Transverse colon (tissue), 4 donors: ENCODE measurements at places on chromosomes 4 and X. TPM values are rescaled to one million over a fixed set of nuclear protein-coding genes. Genes with fewer than 3 reads are reported as not detected.
A peak's percentile ranks its signal among the peaks of the same experiment; 100 is the strongest.

Gene TEX13C
- not detected for total RNA-seq

Gene CDKL2
- not detected for total RNA-seq

Gene HAND2
- total RNA-seq = 38.4 TPM

DNA sequence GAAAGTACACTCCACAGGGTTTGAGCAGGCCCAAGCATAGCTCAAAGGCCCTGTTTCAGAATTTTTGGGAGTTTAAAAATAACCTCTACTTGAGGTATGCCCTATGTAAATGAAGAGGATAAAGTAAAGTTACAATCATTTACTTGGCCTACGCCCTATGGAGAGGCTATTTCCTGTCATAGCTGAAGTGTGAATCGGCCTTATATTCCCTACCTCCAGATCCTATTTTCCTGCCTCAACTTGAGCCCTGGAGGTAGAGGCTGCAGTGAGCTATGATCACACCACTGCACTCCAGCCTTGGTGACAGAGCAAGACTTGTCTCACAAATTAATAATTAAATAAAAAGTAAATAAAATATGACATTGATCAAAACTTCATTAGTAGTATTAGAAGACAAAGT lies 11.5 kb upstream of the TXLNG start:
- no peaks in the 10 kb centered on the region for H3K27me3 ChIP-seq
- DNase-seq = no peak
- H3K4me1 ChIP-seq = no peaks in the 10 kb centered on the region
- H3K36me3 ChIP-seq = no peaks in the 10 kb centered on the region

Gene MYL5
- total RNA-seq = 27.5 TPM

DNA sequence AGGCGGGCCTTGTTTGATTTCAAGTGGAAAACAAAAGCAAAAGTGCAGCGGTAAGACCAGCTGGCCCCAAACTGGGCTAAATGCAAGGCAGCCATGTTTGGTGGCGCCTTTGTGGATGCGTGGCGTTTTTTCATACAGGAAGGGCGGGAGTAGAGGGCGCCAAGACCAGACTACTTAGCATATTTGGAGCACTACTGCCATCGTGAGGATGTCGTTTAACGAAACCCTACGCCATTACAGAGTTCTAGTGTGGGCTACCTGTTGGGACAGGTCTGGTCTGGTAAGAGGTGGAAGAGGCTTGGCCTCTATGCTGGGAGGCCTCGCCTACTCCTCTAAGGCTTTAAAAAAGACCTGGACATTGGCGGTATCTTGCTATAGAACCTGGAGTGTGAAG lies 230.7 kb upstream of the STK26 start:
- no peaks in the 10 kb centered on the region for H3K4me1 ChIP-seq

GRCh38 chr4:2595436-2595835 lies 59.0 kb downstream of the FAM193A start:
- H3K36me3 ChIP-seq = no peaks in the 10 kb centered on the region
- H3K4me1 ChIP-seq = peaks cover 57% of the 10 kb centered on the region
- no peak overlapping the region for H3K4me3 ChIP-seq
- no peak for DNase-seq
- H3K27me3 ChIP-seq = no peaks in the 10 kb centered on the region
- H3K27ac ChIP-seq = no peak overlapping the region

Gene ENOX2
- 1.5 TPM for total RNA-seq

DNA sequence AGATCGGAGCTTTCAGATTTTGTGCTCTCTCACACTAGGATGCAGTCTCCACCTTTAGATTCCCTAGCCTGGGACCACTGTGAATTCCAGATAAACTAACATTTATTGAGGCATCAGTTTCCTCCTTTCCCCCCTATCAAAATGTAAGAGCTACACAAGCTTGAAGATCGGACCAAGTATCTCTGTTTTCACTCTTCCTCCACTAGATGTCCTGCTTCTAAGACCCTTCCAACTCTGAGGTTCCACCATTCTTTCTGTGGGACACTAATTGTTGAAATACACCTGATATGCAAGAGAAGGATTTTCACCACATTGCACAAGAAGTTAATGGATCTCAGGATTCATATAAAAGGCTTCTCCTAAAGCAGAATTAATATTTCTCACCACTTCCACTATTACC lies 43.0 kb upstream of the PHOX2B start:
- H3K27ac ChIP-seq = no peak overlapping the region
- H3K27me3 ChIP-seq = no peaks in the 10 kb centered on the region
- no peaks in the 10 kb centered on the region for H3K4me1 ChIP-seq

Gene GABRG1
- not detected for total RNA-seq

DNA sequence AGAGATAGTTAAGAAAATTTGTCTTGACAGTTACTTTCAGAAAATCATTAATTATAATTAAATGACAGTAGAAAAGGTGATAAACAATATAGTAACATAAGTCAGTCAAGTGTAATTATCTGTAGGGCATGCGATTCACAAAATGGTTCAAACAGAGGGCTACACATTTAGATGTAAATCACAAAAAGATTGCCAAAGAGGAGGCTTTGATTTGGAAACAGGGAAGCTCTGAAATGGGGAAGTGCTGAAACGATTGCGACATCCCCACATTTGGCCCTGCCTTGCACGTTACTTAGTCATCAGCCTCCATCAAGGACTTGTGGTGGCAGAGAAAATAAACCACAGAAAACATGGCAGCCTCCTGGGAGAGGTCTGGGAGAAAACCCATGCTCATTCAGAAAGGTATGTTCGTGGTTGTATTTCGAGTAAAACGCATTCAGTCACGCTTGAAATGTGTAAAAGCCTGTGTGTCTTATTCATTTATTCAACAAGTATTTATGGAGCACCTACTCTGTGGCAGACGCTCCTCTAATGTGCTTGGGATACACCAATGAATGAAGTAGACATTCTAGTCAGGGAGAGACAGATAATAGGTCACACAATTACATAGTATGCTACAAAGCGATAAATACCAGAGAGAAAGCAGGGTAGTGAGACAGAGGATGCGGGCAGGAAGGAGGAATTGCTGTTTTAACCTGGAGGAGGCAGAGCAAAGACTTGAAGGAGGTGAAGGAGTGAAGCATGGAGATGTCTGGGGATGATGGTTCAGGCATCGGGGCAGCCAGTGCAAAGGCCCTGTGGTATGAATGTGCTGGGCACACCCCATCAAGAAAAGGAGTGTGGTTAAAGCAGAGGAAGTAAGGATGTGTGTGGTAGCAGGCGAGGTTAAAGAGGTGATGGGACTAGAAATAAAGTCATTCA lies 7.8 kb downstream of the RBM47 start:
- DNase-seq = peak; percentile 68
- H3K27me3 ChIP-seq = no peaks in the 10 kb centered on the region
- no peak overlapping the region for H3K4me3 ChIP-seq

- no peak for DNase-seq
- no peaks in the 10 kb centered on the region for H3K4me1 ChIP-seq
- H3K36me3 ChIP-seq = no peaks in the 10 kb centered on the region
- no peak overlapping the region for H3K4me3 ChIP-seq
- no peak overlapping the region for H3K27ac ChIP-seq
- H3K27me3 ChIP-seq = no peaks in the 10 kb centered on the region
Measured at GRCh38 chr4:160546201-160546600, 1443.3 kb downstream of the RAPGEF2 start.
